ENCODE measurements at places on chromosomes 12 and 14. TPM values are rescaled to one million over a fixed set of nuclear protein-coding genes. Genes with fewer than 3 reads are reported as not detected.

Gene GPR84
- 0.07 TPM for total RNA-seq

Gene RASAL1
- 0.07 TPM for total RNA-seq

Gene ENDOU
- 0.34 TPM for total RNA-seq

Gene P2RX2
- not detected for total RNA-seq

Gene MMP14
- total RNA-seq: 234 TPM

Gene SOAT2
- total RNA-seq: not detected

Gene BHLHE41
- 0.14 TPM for total RNA-seq

Gene LLPH
- total RNA-seq: 44.9 TPM

Gene C12orf54
- total RNA-seq: 5.7 TPM

Gene SDSL
- total RNA-seq: 1.2 TPM

Gene TAS2R13
- total RNA-seq: 0.18 TPM

Gene OR6C75
- total RNA-seq: not detected

Gene AQP2
- total RNA-seq: not detected

Gene CATSPERB
- total RNA-seq: 0.18 TPM

Gene VRTN
- total RNA-seq: not detected

Gene THAP2
- total RNA-seq: 2.7 TPM

Gene ADGRD1
- not detected for total RNA-seq

All from foreskin keratinocyte (primary cell).